Osteoblast (primary cell): ENCODE measurements at places on chromosomes 7 and 10. TPM values are rescaled to one million over a fixed set of nuclear protein-coding genes. Genes with fewer than 3 reads are reported as not detected.

The ZNF804B gene
- not detected in 2 replicates for total RNA-seq

GRCh38 chr7:153503093-153503492, 549.1 kb upstream of the DPP6 start:
- DNase-seq = no peak
- no peak overlapping the region for H3K27ac ChIP-seq
- no peak overlapping the region for H3K4me3 ChIP-seq
- no peaks in the 10 kb centered on the region for H3K4me1 ChIP-seq

DNA sequence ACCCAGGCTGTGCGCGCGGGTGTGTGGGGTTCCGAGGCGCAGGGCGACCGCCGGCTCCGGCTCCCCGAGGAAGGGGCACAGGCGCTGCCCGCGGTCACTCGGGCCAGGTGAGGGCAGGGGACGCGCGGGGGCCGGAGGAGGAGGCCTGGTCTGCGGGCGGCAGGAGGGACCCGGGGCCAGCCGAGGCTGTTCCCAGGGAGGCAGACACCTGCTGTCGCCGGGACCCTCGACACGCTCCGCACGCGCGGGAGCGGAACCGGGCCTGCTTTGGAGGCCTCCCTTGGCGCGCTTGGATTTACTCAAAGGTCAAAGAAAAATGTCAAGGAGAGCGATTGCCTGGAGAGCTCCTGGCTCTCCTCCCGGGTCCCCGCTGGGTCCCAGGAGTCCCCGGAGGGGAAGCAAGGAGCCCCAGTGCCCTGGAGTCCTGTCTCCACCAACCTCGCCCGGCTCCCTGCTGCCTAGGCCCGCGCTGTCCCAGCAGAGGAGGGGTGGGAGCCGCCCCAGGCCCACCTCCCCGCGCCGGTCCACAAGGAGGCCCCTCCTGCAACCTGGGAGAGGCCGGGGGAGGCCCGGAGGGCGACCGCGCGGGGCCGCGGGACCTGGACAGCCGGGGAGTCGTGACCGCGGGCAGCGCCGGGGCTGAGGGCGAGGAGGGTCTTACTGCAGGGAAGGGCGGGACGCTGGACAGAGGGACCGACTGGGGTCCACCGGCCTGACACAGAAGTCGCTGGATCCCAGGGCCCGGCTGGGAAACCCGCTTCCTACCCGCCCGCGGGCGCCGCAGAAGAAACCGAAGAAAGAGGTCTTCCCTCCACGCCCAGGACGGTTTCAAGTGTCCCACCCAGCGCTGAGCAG, 348.9 kb downstream of the DNAJB6 start:
- no peak overlapping the region for H3K4me3 ChIP-seq
- DNase-seq = peak; percentile 84
- no peaks in the 10 kb centered on the region for H3K36me3 ChIP-seq
- peaks cover 55% of the 10 kb centered on the region for H3K27me3 ChIP-seq
- no peak overlapping the region for H3K27ac ChIP-seq

GRCh38 chr7:27172315-27172774, 1.8 kb downstream of the HOXA10 start:
- peaks cover 18% of the 10 kb centered on the region for H3K36me3 ChIP-seq
- H3K4me1 ChIP-seq = peaks cover 44% of the 10 kb centered on the region
- peak overlapping the region; percentile 76 for H3K27ac ChIP-seq
- peak; percentile 79 for DNase-seq
- H3K4me3 ChIP-seq = peak overlapping the region; percentile 75

DNA sequence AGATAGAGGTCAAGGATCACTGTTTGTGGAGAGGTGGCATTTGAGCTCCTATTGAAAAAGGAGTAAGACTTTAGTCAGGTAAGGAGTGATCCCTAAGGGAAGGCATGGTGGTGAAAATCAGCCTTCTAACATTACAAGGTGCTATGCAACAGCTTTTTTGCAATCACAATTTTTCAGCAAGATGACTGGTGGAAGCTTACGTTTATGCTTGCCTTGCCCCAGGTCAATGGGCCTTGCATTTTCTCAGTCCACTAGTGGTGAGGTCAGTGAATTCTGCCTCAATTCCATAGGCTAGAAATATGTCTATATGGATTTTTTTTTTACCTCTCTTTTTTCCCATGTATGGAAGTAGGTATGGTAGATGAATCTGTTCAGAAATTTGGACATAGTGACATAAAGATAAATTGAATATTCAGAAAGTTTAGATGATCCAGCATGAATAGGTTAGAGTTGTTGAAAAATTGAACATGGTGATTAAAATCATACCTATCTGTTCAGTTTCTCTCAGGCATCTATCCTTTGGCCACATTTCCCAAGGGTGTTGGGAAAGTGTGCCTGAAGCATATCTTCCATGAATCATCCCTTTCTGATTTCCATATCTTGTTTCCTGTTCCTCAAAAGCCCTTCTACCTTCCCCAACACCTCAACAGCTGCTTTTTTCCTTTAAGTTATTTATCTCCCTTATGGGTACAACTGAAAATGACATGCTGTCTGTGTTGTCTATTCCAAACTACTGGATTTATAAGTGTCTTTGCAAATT, 71.9 kb upstream of the PTPRZ1 start:
- no peak for DNase-seq
- no peak overlapping the region for H3K27ac ChIP-seq
- no peaks in the 10 kb centered on the region for H3K27me3 ChIP-seq
- H3K4me1 ChIP-seq = no peaks in the 10 kb centered on the region
- no peaks in the 10 kb centered on the region for H3K36me3 ChIP-seq

- no peaks in the 10 kb centered on the region for H3K27me3 ChIP-seq
- H3K36me3 ChIP-seq = no peaks in the 10 kb centered on the region
- DNase-seq = no peak
- H3K27ac ChIP-seq = no peak overlapping the region
- no peak overlapping the region for H3K4me3 ChIP-seq
Observed at GRCh38 chr7:19210893-19211413, 65.7 kb upstream of the FERD3L start.

- no peak overlapping the region for H3K4me3 ChIP-seq
- no peak overlapping the region for H3K27ac ChIP-seq
- no peak for DNase-seq
- no peaks in the 10 kb centered on the region for H3K4me1 ChIP-seq
- H3K27me3 ChIP-seq = no peaks in the 10 kb centered on the region
Observed at GRCh38 chr7:127353897-127354296, 38.6 kb downstream of the ZNF800 start.

The STX1A gene
- 15.9 and 17.4 TPM in 2 replicates for total RNA-seq

GRCh38 chr7:23346316-23346715, 47.2 kb downstream of the MALSU1 start:
- no peak overlapping the region for H3K27ac ChIP-seq
- peaks cover 5% of the 10 kb centered on the region for H3K36me3 ChIP-seq
- peaks cover 50% of the 10 kb centered on the region for H3K4me1 ChIP-seq
- H3K27me3 ChIP-seq = no peaks in the 10 kb centered on the region
- H3K4me3 ChIP-seq = no peak overlapping the region
- DNase-seq = no peak

DNA sequence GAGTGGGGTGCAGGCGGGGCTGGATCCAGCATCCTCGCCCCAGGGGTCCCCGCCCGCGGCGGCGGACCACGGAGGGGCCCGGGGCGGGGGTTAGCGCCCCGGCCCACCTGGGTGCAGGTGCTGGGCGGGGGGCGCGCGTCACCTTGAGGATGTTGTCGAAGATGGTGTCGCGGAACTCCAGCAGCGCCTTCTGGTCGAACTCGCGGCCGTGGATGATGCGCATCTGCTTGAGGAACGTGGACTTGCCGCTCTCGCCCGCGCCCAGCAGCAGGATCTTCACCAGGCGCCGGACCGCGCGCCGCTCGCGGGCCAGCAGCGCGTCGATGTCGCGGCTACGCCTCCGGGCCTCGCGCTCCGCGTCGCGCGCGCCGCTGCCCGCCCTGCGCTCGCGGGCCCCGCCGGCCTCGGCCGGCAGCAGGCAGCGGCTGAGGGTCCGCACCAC, 376 bp downstream of the GNA12 start:
- peaks cover 17% of the 10 kb centered on the region for H3K4me1 ChIP-seq
- H3K36me3 ChIP-seq = peaks cover 10% of the 10 kb centered on the region
- H3K27ac ChIP-seq = peak overlapping the region; percentile 56

- H3K27me3 ChIP-seq = no peaks in the 10 kb centered on the region
- H3K36me3 ChIP-seq = no peaks in the 10 kb centered on the region
- peaks cover 15% of the 10 kb centered on the region for H3K4me1 ChIP-seq
- no peak overlapping the region for H3K4me3 ChIP-seq
- H3K27ac ChIP-seq = no peak overlapping the region
- DNase-seq = no peak
Observed at GRCh38 chr10:127142856-127143255, 53.5 kb downstream of the INSYN2A start.

DNA sequence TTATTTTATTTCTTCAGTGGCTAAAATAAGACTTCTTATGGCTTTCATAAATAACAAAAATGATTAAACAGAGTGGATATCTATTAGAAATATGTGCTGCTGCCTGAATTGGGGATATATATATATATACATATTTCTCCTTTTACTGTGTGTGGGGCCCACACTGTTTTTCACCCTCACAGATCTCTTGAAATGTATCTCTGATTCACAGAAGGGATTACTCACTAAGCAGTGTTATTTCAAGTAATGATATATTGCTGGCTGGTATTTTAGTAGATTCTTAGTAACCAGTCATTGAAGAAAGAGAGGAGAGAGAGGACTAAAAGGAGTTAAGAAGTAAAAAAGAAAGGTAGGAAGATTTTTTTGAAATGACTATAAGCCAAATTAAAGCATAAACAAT, 308.6 kb upstream of the NRP1 start:
- H3K27me3 ChIP-seq = no peaks in the 10 kb centered on the region
- peaks cover 10% of the 10 kb centered on the region for H3K4me1 ChIP-seq
- DNase-seq = peak; percentile 73
- no peak overlapping the region for H3K4me3 ChIP-seq
- no peak overlapping the region for H3K27ac ChIP-seq

DNA sequence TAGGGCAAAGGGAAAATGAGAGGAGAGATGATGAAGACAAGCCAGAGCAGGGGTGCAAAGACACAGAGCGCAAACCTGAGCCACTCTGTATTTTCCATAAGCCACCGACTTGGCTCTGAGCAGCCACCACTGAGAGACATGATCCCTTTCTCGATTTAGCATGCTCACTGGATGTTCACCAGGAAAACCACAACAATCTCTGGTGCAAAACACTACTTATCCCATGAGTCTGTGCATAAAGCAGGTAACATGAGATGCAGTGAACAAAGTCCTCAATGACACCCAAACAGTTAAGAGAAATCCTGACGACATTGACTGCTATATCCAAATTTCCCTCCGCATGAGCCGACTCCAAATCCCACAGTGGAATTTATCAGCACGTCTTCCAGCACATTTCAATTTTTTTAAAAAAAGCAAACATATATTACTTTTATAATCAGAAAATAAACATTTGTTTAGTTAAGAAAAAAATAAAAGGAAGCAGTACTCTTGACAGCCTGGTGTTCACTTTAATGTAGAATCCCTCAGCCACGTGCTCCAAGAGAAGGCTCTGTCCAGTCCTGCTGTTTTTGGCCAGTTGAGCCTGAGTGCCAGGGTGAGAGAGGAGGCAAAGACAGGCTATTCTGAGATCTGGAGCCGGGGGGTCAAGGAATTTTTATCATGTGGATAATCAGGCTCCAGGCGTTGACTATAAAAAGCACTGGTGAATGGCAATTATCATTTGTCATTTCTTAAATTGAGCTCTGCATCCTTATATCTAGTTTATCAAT, 238.4 kb downstream of the KCNMA1 start:
- H3K27ac ChIP-seq = no peak overlapping the region
- no peak for DNase-seq
- H3K4me3 ChIP-seq = no peak overlapping the region

DNA sequence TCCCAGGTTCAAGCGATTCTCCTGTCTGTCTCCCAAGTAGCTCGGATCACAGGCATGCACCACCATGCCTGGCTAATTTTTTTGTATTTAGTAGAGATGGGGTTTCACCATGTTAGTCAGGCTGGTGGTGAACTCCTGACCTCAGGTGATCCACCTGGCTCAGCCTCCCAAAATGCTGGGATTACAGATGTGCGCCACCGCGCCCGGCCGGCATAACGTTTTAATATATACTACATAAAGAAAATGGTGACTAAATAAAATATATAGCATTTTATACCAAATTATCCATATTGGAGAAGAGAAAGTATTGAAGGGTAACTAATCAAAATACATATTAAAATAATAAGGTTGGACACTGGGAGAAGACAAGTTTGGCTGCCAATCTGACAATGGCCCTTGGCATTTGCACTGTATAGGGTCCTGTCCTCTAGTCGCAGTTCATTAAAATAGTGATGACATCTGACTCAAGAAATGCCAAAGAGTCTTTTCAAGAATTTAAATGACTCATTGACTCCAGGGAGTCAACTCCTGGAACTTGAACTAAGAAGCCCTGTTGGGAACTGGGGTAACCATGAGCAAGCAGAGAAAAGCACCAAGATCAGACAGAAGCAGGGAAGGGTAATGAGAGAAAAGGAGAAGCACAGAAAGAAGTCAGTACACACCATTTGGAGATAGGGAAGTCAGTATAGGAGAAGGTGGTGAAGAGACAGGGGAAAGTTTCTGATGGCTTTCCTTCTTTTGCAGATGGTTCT, 91.1 kb downstream of the CH25H start:
- H3K4me1 ChIP-seq = peaks cover 25% of the 10 kb centered on the region
- no peak overlapping the region for H3K27ac ChIP-seq
- H3K36me3 ChIP-seq = no peaks in the 10 kb centered on the region
- H3K27me3 ChIP-seq = no peaks in the 10 kb centered on the region

DNA sequence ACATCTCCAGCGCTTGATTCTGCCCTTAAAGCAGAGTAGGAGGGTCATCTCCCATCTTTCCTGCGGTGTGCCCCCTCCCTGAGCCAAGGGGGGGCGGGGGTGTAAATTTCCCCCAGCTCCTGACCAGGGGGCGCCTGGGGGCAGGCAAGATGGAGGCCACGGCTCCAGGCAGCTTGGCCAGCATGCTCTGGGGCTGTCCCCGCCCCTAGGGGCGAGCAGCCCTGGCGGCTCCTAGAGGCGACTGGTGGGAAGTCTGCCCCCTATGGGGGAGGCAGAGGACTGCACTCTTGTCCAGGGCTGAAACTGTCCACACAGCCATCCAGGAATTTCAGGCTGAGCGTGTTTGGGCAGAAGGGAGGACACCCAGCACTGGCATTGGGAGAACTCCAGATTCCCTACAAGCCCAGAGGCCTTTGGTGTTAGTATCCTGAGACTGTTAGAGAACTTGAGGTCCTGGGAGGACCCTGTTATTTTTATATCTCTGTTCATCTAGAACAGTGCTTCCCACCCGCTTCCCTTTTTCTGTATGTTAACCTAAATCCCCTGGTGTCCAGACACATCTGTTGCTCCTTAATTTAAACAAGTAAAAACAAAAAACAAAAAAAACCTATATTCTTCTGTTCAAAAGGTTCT, 4.6 kb downstream of the STRA8 start:
- no peaks in the 10 kb centered on the region for H3K4me1 ChIP-seq
- peaks cover 9% of the 10 kb centered on the region for H3K27me3 ChIP-seq
- no peaks in the 10 kb centered on the region for H3K36me3 ChIP-seq
- H3K4me3 ChIP-seq = no peak overlapping the region

GRCh38 chr10:122227754-122228153, 43.3 kb upstream of the BTBD16 start:
- peak; percentile 13 for DNase-seq
- no peak overlapping the region for H3K27ac ChIP-seq
- peaks cover 3% of the 10 kb centered on the region for H3K4me1 ChIP-seq
- H3K4me3 ChIP-seq = no peak overlapping the region
- H3K27me3 ChIP-seq = no peaks in the 10 kb centered on the region
- H3K36me3 ChIP-seq = no peaks in the 10 kb centered on the region

GRCh38 chr7:5470167-5470532, 46.5 kb upstream of the TNRC18 start:
- no peak overlapping the region for H3K27ac ChIP-seq
- peak; percentile 74 for DNase-seq
- H3K36me3 ChIP-seq = peaks cover 3% of the 10 kb centered on the region
- H3K4me1 ChIP-seq = no peaks in the 10 kb centered on the region

GRCh38 chr10:109454691-109455090, 468.6 kb downstream of the XPNPEP1 start:
- H3K36me3 ChIP-seq = no peaks in the 10 kb centered on the region
- DNase-seq = no peak
- H3K27ac ChIP-seq = no peak overlapping the region
